ENCODE measurements at places on chromosomes 11 and 22. TPM values are rescaled to one million over a fixed set of nuclear protein-coding genes. Genes with fewer than 3 reads are reported as not detected.

The GAL3ST3 gene
- total RNA-seq, result not detected

The TMEM258 gene
- total RNA-seq, result 119 TPM

The KRTAP5-9 gene
- 0.52 TPM for total RNA-seq

The PHLDA2 gene
- total RNA-seq, result 41.6 TPM

DNA sequence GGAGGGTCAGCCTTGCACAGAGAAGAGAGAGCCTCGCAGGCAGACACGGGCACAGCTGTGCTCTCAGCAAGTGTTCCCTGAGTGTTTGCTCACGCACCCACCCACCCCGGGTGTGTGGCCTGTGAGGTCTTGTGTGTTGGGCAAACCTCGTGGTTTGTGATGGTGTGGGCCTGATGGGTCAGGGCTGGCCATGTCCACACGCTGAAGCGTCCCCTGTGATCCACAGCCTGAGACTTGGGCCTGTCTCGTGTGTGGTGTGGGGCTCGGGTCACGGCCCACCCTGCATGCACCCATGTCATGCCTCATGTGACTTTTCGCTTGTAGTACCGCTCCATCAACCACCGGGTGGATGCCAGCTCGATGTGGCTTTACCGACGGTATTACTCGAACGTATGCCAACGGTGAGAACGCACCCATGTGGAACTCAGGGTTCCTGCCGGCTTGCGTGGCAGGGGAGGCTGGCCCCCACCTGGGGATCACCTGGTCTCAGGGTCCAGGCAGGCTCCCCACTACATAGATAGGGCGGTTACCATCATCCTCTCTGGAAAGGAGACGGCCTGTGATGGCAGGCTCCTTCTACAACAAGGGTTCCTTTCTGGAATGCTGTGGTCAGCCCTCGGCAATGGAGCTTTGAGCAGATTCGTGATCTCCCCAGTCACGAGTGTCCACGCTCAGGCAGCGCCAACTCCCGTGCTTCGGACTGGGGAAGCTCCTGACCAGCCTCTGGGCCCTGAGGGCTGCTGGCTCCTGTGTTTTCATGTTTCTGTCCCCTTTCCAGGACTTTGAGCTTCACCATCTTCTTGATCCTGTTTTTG lies 5.9 kb downstream of the TPCN2 start:
- DNase-seq, result no peak

DNA sequence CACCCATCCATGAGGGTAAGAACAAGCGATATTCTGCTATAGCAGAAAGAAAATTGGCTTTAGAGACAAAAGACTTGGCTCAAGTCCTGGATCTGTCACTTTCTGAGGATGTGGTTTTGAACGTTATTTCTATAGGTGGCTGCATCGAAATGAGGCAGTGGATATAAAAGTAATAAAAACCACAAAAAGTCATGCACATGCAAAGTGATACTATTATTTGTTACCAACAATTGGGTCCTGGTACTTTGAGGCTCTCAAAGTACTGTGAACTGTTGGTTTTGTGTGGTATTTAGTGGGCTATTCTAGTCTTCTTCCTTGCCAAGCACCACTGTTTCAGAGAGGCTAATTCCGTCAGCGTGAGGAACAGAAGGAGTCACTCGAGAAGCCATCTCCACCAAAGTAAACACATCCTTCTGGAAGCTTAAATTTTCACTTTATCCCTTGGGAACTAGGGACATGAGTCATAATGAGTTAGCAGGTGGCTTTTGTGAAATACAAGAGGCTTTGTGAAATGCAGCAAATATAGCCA lies 13.1 kb downstream of the UBASH3B start:
- no peak for DNase-seq

DNA sequence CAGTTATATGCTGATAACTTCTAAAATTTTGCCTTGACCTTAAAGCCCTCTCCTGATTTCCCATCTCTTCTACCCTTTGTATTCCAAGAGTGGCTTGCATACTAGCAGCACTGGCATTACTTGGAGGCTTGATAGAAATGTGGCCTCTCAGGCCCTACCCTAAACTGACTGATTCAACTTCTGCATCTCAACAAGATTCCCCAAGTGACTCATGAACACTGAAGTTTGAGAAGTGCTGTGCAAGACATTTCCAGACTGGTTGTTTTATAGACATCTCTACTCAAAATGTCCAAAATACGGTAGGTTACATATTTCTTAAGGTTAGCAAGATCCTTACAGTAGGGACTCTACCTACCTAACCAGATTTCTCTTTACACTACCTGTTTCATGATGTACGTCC lies 48.6 kb downstream of the SESN3 start:
- DNase-seq, result no peak

GRCh38 chr11:91686700-91687099 lies 537.9 kb upstream of the FAT3 start:
- no peak for DNase-seq

GRCh38 chr22:28917747-28918549 lies 34.6 kb downstream of the ZNRF3 start:
- peak; percentile 61 for DNase-seq

GRCh38 chr11:117684731-117685130 lies 112.3 kb downstream of the DSCAML1 start:
- DNase-seq, result no peak

DNA sequence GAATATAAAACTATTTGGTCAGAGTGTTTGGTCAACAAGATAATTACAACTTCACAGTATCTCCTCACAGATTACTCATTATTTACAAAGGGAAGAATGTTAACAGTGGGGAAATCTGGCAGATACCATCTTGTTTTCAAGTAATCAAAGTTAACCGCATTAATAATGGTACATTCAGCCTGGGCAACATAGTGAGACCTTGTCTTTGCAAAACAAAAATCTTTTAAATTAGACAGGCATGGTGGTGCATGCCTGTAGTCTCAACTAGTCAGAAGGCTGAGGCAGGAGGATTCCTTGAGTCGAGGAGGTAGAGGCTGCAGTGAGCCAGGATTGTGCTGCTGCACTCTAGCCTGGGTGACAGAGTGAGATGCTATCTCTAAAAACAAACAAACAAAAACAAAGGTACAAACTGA lies 78.5 kb downstream of the ACER3 start:
- no peak for DNase-seq

DNA sequence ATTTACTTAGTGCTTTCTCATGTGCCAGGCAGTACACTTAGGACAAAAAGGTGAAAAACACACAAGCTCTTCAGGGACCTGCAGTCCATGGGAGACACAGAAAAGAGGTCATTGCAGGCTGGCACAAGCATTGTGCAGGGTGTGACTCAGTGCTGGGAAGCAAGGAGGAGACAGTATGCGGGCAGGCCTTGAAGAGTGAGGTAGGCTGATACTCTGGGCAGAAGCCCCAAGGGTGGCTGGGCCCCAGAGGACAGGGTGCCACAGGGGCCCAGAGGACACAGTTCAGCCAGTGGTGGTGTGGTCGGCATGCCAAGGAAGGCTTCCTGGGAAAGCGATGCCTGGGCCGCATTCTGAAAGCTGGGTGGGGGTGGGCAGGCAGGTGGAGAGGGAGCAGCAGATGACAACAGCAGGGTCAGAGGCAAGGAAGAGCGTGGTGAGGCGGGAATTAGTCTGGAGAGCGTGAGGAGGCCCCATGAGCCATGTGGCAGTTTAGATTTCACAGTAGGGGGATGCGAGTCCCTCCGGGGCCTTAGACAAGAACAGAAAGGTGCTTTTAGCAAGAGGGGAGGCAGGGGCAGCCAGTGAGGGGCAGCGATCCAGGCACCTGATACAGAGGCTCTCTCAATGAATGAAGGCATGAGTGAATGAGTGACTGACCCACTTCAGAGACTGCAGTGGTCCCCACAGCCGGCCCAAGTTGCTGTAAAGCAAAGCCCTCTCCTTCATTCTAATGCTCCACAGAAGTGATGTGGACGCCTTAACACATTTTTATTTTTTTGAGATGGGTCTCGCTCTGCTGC lies 6.8 kb downstream of the C11orf24 start:
- no peak for DNase-seq

- DNase-seq, result no peak
These were observed 87.4 kb downstream of the AMBRA1 start for GRCh38 chr11:46506483-46506791.

- no peak for DNase-seq
These were observed 493.3 kb downstream of the BRD1 start for GRCh38 chr22:49334449-49334789.

GRCh38 chr11:72816404-72816990 lies 2.3 kb downstream of the ATG16L2 start:
- no peak for DNase-seq

DNA sequence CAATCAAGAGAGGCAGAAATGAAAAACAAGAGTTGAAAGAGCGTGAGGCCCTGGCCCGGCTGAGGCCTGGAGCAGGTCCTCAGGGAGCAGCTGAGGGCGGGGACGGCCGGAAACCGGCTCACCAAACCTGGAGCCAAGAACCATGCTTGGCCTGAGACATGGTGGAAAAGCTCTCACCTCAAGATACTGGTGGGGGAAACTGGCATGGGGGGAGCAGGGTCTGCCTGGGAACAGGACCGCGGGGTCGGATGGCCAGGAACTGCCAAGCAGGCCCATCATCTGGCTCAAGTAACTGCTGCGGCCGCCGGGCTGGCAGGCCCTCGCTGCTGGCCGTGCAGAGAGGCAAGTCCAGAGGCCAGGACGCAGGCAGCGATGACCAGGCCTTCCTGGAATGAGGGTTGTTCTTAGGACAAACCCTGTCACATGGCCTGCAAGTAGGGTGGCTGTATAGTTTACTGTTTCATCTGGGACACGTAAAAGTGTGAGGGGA lies 18.9 kb upstream of the WNT11 start:
- DNase-seq, result no peak

Data from colonic mucosa (tissue), 4 donors.